Stimulated activated CD4-positive, alpha-beta T cell treated with anti-CD3 and anti-CD28 coated beads, TNF-alpha, amount 100 ng/mL, for 1 hour (primary cell): ENCODE measurements at places on chromosomes 6 and 20.

- no peak for DNase-seq
These were observed 54.2 kb downstream of the RAB44 start for GRCh38 chr6:36751833-36752186.

- no peak for DNase-seq
These were observed 84.5 kb downstream of the GRM4 start for GRCh38 chr6:34061348-34061747.

- DNase-seq, result no peak
These were observed 17.3 kb downstream of the TRAF3IP2 start for GRCh38 chr6:111588366-111588765.

DNA sequence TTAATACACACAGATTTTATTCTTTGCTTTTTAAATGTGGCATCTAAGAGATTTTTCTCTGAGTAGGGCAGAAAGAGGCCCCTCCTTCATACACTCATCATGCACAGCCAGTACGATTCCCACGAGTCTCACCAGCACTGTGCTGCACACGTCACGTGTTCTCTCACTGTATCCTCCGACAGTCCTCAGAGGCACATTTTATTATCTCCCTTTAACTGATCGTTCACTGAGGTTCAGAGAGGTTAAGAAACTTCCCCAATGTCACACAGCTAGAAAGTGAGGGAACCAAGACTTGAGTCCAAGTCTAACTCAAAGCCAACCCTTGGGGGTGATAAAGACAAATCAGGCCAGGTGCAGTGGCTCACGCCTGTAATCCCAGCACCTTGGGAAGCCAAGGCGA lies 142.5 kb downstream of the PREX1 start:
- no peak for DNase-seq

DNA sequence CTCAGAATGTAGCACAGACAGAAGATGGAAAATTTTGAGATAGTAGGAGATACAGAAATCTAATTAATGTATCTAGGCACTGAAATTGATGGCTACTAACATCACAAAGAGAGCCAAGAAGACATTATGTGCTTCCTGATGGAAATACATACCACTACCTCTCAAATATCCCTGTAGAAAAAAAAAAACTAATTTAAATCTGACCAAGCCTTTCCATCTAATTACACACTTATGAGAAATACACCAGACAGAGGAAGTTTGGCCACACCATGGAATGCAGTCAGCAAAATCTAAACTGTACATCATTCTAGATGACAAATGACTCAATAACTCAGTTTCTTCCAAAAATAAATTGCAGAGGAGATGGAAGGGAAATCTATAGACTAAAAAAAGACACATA lies 18.9 kb downstream of the VPS52 start:
- DNase-seq, result no peak

DNA sequence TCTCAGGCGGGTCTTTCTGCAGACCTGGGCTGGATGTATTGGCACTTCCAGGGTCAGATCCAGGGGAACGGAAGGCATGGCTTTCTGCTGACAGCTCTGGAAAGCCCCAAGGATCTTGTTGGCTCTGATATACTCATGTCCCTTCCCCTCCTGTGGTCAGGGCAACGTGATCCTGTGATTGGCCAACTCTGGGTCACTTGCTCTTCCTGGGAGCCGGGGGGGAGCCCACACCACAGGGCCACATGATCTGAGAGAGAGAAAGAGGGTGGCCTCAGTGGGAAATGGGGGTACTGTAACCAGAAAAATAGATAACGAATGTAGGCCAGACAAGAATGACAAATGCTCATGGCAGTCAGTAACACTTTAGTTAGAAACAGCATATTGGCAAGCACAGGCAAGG lies 223.0 kb downstream of the NFATC2 start:
- DNase-seq, result no peak

GRCh38 chr20:39259010-39259803 lies 297.1 kb downstream of the DHX35 start:
- no peak for DNase-seq

GRCh38 chr6:157607317-157608109 lies 215.5 kb upstream of the SNX9 start:
- DNase-seq, result no peak

- DNase-seq, result no peak
These were observed 361.0 kb upstream of the MARCKS start for GRCh38 chr6:113496166-113496565.

GRCh38 chr6:143064951-143065683 lies 4.4 kb downstream of the AIG1 start:
- no peak for DNase-seq

- DNase-seq, result no peak
These were observed 65.7 kb downstream of the PYGB start for GRCh38 chr20:25313593-25313992.

DNA sequence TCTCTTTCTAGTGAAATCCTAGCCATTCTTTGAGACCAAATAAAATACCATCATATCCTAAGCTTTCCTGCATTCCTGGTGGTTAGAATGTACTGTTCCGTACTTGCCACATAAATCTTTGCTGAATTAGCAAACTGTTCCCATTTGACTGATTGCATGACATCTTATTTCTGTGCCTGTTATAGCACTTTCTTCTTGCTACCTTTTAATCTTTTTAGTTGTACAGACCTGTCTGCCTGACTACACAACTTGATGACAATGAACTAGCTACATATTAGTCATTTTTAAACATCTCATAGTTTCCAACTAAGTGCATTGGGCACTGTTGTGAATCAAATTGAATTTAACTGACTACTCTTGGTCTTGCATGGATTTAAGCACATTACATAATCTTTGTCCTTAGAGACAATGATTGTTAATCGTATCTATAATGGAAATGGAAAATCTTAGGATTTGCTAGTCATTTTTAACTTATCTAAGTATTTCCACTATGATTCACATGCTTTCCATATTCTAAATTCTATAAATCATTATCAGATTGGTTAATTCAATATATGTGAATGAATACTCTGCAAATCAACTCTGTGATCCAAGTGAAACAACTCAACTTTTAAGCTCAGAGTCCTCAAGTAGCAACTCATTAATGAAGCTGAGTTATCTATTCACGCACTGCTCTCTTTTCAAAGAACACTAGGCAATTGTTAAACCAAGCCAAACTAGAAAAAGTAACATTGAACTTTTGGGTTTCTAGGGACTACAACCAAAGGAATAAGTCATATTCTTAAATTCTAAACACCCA lies 109.0 kb downstream of the TNFRSF21 start:
- no peak for DNase-seq

DNA sequence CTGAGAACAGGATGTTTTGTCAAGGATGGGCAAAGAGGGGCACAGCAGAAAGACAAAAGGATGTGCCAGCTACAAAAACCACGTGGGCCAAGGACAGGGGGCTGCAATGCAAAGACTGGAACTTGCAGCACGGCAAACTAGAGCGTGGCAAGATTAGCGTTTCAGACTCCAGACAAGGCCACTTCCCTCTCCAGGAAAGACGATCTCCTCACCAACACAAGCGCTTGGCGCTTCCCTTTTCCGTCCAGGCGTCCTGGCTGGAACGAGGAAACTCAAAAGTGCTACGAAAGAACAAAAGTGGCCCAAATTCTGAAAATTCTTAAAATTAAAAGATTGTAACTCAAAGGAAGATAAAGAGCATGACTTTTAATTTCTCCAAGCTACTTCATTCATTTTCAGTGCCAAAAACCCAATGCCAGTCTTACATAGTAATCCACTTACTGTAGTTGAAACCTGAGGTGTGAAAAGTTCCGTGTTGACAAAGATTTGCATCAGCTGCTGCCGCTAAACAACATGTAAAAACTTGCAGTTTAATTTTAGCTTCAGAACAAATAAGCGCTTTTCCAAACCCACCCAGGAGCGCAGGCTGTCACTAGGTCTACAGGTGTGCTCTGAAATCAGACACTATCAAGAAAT lies 207.1 kb upstream of the RREB1 start:
- no peak for DNase-seq

GRCh38 chr20:4810426-4811019 lies 88.8 kb downstream of the PRND start:
- DNase-seq, result no peak

DNA sequence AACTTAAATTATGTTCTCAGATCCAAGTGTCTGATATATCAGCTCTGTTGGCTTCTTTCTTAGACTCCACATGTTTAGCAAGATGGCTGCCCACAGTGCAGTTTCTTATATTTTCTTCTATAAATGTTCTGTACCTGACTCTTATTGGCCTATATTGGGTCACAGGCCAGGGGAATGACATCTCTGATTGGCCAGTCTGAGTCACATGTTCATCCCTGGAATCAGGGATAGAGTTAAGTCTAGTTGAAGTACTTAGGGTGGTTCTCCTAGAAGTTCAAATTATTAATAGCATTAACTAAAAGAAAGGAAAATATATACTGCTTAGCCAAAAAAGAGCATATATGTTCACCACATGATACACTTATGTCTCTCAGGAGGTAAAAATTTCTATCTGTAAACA lies 105.3 kb upstream of the SLC22A16 start:
- no peak for DNase-seq

DNA sequence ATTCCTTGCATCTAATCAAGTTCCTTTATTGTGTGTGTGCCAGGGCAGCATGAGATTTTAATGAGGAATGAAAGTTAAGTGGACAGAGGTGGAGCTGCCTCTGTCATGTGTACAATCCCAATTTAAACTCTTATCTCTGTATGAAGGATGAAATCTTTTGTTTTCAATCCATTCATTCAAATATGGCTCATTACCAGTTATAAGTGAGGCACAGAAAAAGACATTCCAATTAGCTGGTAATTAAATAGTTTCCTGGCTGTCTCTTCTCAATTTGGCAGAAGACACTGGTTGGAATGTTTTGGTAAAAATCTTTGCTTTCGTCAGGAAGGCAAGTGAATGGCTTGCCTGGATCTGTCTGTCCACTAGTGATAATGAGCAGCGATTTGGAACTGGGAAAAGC lies 46.4 kb downstream of the CLVS2 start:
- DNase-seq, result no peak

DNA sequence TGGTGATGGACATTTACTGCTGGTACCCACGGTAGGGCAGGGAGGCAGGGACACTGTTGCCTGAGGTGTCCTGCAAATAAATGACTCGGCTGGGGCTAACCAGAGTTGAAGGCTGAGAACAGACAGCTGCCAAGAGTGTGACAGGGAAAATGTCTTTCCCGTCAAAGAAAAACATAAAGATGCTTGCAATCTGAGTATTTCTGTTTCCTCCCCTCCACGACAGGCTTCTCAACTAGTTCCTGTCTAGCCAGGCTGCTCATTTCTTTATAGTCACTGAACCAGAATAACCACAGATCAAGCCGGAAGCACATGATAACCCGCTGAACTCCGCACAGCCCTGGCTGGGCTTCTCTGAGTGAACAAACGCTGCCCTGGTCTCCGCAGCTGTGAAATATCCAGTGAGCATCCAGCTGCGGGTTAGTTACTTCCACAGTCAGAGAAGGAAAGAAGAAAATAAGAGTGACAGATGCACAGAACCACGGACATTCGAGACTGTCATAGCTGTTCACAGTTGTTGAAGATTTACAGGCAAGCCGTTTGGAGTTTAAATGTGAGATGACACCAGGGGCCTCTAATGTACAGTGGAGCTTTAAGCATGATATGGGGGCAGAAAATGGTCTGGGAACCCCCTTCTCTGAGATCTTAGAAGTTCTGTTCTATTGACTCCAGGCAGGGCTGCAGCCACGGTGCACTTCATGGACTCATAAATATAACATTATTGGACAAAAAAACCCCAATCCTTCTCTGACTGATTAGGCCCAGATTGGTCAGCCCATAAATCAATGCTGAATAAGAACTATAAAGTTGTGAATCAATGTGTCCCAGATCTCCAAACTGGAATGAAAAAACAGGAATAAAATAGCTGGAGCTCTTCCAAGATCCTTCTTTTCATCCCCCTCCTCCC lies 299.9 kb upstream of the SUPT3H start:
- no peak for DNase-seq

- no peak for DNase-seq
These were observed 3.8 kb upstream of the PIGU start for GRCh38 chr20:34680586-34681175.
